ENCODE measurements at places on chromosomes 6 and 20.

- no peak for DNase-seq
These were observed 156.3 kb downstream of the CARMIL1 start for GRCh38 chr6:25435416-25435985.

DNA sequence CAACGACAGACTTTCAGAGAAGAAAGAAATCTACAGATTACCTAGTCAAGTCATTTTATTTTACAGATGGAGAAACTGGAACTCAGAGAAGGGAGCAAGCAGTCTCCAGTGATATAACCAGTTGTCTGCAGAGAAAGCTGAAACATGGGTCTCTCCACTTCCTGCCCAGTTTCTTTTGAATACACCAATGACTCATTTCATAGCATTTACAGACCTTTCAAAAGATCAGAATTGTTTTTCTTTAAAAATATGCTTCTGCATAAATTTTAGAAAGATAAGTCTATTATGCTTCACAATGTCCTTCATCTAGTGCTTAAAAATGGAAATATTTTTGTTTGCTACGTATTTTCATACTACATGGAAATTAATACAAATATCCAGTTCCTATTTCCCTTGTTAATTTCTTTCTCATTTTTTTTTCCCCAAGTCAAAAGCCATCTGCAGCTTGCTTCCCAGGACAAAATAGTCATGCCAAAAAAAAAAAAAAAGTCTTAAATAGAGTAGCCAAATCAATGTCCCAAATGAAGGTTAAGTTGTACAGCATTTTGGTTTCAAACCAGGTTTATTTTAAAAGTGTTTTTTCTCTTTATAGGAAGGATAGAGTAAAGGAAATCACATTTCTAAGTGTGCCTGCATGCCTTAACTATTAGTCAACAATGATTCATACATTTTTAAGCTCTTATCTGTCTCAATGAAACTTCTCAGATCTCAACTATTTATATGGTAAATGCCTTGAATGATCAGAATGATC lies 36.9 kb downstream of the ARHGAP18 start:
- DNase-seq, result peak; percentile 60

DNA sequence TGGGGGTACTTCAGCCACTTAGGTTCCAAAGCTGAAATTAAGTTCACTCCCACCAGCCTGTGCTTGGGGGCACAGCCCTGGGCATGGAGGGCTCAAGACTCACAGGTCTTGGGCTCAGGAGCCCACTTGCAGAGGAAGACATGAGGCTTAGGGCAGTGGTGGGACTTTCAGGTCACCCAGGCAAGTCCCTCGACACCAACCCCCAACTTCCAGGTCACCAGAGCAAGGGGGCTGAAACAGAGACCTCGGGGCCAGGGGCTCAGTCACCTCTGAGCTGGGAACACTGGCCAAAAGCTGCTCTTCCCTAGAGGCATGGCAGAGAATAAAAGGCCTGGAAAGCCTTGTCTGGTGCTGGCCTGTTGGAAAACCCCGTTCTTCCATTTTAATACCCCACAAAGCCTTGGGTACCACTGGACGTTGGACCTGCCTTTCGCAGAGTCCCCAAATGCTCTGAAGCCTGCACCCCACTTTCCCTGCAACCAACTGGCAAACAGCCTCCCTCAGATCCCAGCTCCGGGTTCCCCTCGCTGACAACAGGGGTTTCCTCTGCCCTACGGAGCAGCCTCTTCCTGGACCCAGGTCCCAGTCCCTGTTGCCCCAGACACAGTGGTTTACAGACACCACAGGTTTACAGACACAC lies 160.9 kb upstream of the PMEPA1 start:
- DNase-seq, result no peak

DNA sequence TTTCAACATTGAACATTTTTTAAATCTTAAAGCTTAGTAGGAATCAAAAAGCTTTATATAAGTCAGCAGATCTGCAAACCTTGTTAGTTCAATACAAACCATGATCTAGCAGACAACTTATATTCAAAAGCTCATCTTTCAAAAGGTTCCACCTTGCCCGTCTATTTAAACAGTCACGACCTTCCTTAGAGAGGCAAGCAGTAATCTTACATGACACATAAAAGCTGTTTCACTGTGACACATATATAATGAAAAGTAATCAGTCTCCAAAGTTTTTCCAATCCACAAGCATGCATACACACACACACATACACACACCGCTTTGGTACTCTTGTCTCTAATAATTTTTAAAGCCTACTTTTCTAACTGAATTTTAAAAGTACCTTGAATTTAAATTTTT lies 12.9 kb downstream of the SOD2 start:
- DNase-seq, result no peak

GRCh38 chr6:168001029-168001332 lies 3.5 kb downstream of the KIF25 start:
- DNase-seq, result no peak

GRCh38 chr6:11207199-11207968 lies 25.1 kb downstream of the NEDD9 start:
- DNase-seq, result peak; percentile 68

- DNase-seq, result no peak
These were observed 194.9 kb upstream of the ZNF184 start for GRCh38 chr6:27667657-27668441.

DNA sequence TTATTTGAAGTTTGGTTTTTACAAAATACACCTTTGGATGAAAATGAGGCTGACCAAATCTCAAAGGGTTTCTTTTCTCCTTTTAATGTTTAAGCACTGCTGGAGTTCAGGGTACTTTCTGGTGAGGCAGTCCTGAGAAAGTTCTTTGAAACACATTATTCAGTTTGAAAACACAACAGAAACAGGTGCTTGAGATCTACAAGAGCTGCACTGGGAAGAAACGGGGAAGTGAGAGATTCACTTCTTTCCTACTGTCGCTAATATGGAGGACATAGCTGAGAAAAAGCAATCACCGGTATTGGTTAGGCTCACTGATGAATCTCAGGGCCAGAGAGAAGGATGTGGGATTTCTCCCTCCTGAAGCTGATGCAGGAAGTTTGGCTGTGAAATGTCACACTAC lies 22.9 kb upstream of the TMEM170B start:
- DNase-seq, result no peak

DNA sequence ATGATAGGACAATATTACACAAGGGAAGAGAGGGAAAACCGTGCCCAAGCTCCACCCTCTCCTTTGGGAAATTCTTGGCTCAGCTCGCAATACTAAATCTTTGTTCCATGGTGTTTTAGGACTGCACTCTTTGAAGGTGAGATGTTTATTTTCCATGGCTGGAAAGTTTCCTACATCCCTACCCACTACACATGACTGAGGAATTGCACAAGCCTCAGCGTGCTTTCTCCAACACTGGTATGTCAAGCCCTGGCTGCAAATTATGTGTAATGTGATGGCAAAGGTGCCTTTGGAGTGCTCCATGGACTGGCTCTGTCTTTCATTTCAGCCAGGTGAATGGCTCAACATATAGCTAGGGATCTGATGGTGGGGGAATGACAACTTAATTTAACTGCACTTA lies 134.3 kb downstream of the ISM1 start:
- no peak for DNase-seq

DNA sequence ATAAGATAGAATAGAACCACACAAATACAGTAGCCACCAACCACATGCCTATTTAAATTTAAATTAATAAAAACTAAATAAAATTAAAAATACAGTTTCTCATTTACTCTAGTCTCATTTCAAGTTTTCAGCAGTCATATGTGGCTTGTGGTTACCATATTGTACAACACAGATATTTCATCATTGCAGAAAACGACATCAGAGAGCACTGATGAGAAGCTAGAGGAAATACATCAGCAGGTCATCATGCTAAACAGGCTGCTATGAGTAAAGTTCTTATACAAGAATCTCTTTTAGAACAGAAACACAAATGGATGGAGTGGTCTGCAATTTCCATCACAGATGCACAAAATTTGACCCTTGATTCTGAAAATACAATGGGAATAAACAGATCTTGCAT lies 36.6 kb downstream of the TBC1D32 start:
- no peak for DNase-seq

- no peak for DNase-seq
These were observed 421.0 kb downstream of the TENT5A start for GRCh38 chr6:81331526-81331925.

DNA sequence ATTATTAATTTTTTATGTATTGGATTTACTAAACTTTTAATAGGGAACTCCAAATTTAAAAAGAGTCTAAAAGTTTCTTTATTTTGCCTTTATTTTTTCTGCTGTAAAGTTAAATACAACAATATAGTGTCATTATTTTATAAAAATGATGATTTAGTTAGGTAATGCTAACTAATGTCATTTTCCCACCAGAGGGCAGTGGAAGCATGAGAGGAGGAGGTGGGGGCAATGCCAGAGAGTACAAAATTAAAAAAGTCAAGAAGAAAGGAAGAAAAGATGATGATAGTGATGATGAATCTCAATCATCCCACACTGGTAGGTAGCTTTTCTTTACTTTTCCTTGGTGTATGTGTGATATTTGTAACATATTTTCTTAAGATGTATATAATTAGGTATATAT lies 20.2 kb upstream of the FHL5 start:
- DNase-seq, result peak; percentile 34

GRCh38 chr20:487655-488054 lies 25.3 kb upstream of the TBC1D20 start:
- no peak for DNase-seq

DNA sequence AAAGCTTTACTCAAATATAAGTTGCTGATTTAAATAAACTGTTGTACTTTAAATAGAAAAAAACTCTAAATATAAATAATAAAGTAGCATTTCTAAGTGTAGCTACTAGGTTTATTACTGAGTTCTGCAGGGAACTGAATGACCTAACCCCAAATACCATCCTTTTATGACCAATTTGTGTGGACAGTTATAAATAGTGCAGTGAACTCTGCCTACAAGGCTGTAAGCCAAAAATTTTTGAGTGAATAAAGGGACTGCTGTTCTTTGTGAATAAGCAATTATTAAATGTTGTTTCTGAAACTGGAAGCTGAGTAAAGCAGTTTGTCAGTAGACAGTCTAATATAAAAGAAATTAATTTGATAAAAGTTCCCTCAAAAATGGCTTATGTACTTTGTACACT lies 90.8 kb upstream of the ELOVL5 start:
- DNase-seq, result no peak

- DNase-seq, result peak; percentile 24
These were observed 139.0 kb downstream of the IMPG1 start for GRCh38 chr6:75933387-75933975.

- DNase-seq, result no peak
These were observed 25.2 kb upstream of the TLDC2 start for GRCh38 chr20:36850759-36851158.

- DNase-seq, result no peak
These were observed 4.0 kb upstream of the PCK1 start for GRCh38 chr20:57556980-57557274.
